ENCODE measurements at places on chromosomes 12 and 14.

DNA sequence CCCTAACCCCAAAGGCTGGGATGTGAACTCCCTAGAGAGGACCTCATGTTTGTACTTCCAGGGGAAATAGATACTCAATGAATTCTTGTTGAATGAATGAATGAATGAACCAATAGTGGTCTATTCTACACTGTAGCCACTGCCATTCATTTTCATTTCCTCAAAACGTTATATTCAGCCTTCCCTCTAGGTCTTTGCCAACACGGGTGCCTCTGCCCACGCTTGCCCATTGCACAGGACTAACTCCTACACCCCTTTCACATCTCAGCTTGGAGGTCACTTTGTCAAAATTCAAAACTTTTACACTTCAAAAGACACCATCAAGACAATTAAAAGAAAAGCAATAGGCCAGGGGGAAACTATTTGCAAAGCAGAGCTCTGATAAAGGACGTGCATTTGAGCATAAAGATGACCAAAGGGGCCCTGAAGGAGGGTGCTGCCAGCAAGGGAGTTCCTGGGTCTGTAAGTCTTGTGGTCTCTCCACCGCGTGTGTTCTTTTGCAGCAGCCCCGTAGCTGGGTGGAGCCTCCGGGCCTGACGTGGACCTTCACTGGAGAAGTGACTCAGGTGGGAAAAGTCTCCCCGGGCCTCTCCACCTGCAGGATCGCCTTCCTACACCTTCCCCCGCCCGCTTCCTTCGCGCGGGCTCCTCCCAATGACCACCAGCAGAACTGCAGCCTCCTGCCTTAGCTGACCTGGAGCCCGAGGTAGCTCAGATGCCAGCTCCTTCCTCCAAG is 31.5 kb downstream of the TMEM63C start:
- no peak for DNase-seq

DNA sequence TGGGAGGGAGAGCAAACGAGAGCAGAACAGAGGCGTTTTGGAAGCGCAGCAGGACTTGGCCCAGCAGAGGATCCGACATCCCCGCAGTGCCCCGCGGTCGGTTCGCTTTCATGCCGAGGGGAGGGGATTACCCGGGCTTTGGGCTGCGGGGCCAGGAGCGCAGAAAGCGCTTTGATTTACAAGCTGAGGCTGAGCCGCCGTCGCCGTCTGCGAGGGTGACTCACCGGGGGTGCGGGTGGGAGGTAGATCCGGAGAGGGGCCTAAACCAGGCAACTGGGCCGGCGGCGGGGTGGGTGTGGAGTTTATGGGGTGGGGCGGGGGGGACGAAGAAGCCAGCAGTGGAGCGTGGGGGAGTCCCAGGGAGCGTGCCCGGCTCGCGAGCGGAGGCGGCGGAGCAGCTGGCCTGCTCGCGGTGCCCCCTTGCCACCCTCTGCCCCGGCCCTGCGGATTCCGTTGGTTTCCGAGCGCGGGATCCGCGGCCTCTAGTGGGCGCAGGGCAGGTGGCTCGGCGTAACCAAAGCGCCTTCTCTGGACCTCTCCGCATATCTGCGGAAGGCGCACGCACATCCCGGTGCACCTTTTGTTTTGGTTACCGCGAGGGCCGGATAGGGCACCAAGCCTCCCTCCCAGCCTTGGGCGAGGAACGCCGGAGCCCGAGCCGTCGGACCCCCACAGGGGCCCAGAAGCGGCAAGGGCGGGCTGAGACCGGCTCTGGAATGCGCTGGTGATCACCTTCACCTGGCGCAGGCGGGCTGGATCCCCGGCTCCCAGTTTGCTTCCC is 2.6 kb downstream of the SIX4 start:
- no peak for DNase-seq

DNA sequence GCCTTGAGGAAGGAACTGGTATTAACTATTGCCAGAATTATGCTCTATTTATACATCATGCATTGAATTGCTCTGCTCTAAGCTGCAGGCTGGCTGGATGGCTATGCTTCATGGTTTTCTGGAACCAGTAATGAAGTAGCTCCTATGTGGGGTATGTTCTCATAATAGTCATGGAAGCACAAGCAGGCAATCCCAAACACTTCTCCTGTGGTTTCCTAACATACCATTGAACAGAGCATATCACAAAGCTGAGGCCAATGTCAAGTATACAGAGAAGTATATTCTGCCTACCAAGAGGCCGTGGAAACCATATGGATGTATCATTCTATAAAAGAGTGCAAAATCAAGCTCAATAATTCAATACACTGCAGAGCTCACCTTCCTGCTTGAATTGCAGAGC is 1752.4 kb upstream of the FLRT2 start:
- DNase-seq = no peak

DNA sequence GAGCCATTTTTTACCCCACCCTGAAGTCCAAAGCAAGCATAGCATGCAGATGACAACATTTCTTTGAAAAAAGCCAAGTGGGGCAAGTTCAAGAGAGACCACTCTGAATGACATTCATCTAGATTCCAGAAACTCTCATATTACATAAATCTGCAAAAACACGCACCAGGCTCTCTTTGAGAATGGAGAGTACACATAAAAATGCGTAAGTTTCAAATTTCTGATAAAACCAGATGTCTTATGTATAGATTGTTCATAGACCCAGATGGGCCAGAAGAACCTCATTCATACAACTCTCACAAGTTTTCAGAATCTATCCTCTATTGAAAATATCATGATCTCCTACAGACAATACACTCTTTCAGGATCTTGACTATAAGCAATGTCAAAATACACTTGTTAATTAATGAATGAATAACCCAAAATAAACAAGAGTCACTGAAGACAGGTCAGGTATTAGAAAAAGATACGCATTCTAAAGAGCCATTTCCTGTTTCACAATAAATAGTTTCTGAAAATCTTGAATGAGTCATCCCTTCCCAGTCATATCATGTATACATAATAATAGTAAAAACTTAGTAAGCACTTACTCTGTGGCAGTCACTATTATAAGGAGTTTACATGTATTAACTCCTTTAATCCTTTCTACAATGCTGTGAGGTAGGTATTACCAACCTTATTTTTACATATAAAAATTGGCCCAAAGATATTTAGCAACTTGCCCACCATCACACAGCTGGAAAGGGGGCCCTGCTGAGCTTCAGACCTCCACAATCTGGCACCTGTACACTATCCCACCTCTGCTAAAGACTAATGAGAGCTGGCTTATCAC is 72.0 kb downstream of the PPP2R5E start:
- no peak for DNase-seq

DNA sequence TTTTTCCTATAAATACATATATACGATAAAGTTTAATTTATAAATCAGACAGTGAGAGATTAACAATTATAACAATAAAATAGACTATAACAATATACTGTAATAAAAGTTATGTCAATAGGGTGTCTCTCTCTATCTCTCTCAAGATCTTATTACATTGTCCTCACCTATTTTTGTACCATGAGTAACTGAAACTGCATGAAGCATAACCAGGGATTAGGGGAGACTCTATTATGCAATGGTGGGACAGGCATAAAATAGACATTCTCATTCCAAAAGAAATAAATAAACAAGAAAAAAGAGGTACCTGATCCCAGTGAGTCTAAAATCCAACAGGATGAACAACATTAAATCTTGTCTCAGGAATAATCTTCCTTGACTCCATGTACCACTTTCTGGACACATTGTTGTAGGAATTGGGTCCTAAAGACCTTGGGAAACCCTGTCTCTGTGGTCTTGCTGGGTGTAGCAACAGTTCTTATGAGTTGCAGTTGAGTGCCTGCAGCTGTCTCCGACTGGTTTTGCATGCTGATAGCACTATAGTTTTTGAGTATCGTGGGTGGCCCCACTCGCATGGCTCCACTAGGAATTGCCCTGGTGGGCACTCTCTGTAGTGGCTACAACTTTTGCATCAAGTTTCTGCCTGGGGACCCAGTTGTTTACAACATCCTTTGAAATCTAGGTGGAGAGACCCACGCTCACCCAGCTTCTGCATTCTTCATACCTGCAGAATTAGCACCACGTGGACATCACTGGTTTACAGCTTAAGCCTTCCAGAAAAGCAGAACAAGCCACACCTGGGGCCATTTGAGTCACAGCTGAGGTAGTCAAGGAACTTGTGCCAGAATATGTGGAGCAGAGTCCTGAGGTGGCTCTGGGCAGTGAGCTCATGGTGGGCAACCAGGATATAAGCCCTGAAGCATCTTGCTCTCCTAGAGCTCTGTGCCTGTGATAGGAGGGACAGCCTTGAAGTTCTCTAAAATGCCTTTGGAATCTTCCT is 204.7 kb downstream of the KITLG start:
- no peak for DNase-seq

- DNase-seq = no peak
These were observed 22.8 kb upstream of the RPLP0 start for GRCh38 chr12:120223458-120224303.

DNA sequence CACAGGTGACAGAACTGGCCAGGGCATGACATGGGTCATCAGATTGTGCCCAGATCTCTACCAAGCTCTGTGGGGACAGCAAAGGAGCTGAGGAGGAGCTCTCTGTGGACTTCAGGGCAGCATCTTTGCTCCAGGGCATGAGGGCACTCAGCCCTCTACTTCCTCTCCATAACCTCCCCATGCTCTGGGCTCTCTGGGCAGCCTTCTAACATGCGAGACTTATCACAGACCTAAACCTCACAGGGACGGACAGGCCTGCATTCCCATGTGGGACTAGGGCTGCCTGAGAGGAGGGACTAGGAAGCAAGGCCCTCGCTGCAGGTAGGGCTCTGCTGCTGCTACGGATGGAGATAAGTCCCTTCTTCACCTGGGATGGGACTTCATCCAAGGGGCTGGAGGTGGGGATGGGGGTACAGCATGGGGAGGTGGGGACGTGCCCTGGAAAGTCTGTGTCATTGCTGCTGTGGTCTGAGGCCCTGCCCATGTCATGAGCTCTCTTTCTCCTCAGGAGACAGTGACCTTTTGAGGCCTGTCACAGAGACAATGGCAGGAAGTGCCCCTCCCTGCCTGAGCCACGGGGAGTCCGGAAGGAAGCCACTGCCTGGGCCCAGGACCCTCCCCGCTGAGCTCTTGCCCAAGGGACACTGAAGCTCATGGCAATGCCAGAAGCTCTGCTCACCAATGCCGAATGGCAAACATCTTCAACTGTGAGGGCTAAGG is 44.1 kb downstream of the PITPNM2 start:
- DNase-seq = no peak

DNA sequence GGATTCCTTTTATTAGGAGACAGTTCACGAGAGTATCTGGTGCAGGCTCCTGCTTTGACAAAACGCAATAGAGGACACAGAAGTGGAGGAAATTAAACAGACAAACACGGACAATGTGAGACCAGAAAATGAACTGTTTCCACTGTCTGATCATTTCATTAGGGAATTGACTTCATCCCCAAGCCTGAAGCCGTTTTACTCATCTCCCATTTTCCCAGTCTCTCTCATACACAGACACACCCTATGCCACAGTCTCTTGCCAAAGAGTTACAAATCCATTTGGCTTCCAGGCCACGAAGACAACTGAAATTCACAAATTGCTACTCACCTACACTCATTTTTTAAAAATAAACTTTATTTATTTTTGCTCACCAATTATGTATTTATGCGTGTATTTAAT is 1087.8 kb upstream of the TMEM132C start:
- peak; percentile 74 for DNase-seq

DNA sequence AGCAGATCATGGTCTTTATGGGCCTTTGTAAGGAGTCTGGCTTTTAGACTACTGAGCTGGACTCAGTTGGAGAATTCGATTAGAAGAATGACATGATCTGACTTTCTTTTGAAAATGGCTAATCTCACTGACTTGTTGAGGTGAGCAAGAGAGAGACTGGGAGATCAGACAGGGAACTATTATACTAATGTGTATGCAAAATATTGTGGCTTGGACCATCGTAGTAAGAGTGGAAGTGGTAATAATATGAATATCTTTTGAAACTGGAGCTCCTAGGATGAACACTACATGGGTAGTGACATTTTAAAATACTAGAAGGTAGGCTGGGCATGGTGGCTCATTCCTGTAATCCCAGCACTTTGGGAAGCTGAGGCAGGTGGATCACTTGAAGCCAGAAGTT is 56.2 kb upstream of the CCT2 start:
- no peak for DNase-seq

DNA sequence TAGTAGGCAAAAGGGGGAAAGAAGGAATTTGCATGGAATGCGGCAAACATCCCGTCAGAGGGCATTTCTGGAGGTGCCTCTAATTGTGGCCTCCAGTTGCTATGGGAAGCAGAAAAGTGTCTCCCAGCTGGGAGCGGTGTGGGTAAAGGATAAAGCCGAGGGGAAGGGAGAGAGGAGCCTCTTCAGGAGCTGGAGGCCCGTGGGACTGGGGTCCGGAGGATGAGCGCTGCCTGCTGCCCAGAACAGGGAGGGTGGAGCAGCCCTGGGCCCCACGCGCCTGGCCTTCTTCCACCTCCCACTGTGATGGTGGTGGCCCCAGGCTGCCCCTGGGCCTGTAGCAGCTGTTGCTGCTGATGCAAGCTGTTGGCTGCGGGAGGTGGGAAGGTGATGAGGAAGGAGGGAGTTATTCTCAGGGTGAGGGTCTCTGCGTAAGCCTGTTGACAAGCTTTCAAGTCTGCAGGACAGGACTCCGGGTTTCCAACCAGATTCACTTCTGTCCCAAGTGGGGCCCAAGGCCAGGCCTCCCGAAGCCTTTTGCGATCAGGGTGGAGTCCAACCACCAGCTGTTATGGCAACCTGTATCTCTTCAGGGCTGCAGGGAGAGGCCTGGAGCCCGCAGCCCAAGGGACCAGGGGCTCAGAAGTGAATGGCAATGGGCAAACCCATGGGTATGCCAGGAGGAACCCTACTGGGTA is 19.1 kb upstream of the PGF start:
- DNase-seq = no peak

DNA sequence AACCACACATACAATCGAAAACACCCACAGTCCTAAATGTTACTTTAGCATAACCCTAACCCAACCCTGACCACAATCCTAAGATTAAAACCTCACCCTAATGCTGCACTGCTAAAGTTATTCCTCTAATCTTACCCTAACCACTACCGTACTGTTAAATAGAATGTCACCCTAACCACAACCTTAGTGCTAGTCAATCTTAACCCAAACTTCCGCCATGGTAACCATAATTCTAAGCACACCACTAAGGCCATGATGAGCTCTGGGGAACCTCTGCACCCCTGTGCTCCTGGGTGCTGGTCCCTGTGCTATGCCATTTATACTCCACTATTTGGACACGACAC is 38.0 kb downstream of the LTBP2 start:
- DNase-seq = no peak

DNA sequence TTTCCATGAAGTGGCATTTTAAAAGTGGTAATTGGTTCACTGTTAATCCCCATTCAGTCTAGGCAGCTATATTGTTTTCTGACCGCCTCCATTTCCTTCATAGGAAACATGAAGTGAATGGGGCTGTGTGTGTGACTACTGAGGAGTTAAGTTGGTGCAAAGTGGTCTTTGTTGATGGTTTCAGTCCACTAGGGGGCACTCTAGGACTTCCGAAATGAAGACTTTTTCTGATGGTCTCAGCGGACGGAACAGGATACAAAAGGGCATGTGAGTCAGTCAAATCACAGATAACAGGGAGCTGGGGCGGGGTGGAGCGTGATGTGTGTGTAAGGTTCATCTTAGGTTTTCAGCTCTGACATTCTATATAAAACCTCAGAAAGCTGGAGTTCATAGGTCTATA is 240.1 kb upstream of the OR4E1 start:
- peak; percentile 8 for DNase-seq

GRCh38 chr14:53743371-53743770 is 213.3 kb downstream of the BMP4 start:
- no peak for DNase-seq
